Mammary epithelial cell (primary cell): ENCODE measurements at places on chromosomes 7 and 10.
A peak's percentile ranks its signal among the peaks of the same experiment; 100 is the strongest.

- DNase-seq, result no peak
Observed at GRCh38 chr10:50540826-50541122, 83.0 kb downstream of the SGMS1 start.

- no peak for DNase-seq
Observed at GRCh38 chr10:77012812-77013500, 624.7 kb downstream of the KCNMA1 start.

GRCh38 chr7:139870380-139870779 is 41.3 kb downstream of the TBXAS1 start:
- no peak for DNase-seq

DNA sequence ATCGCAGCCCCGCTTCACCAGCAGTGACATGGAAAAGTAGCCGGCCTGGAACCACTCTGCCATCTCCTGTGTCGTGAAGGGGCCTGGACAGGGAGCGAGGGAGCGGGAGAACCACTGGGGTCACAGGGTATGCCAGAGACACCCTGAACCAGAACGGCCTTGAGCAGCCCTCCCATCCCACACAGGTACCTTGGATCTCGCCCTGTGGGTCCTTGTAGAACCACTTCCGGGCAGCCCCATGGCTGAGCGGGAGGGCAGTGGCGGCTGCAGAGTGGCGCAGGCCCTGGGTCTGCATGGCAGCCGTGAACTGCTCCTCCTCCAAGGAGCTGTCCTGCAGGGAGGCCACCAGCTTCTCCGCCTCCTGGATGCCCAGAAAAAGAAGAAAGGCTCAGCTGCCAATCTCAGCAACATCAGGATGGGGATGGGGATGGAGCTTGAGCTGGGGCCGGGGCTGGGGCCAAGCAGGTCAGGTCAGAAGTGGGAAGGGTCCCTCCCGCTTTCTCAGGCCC is 9.5 kb downstream of the GIGYF1 start:
- no peak for DNase-seq

- DNase-seq, result no peak
Observed at GRCh38 chr7:97819161-97819560, 53.0 kb downstream of the ASNS start.

DNA sequence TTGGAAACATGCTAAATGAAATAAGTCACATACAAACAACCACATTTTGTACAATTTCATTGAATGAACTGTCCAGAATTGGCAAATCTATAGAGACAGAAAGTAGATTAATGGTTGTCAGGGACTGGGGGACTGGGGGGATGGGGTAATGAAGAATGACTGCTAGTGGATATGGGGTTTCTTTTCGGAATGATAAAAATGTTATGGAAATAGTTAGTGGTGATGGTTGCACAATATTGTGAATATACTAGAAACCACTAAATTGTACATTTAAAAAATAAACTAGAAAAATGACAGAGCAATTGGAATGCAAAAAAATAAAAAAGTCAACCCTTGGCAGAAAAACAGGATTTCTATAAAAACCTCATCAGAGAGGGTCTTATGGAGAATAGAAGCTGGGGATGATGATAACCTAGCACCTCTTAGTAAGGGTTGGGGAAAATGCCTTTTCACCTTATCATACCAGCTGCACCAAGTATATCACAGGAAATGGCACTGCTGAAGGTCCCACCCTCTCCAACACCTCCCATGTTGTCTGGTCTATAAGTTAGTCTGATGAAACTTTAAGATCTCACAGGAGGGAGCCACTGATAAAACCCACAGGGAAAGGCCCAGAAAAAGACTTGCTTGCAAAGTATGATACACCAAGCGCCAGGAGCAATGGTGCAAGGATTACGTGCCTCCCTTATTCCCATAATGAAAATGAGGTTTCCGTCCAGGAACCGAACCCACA is 23.1 kb upstream of the JAZF1 start:
- no peak for DNase-seq

- DNase-seq, result peak; percentile 66
Observed at GRCh38 chr7:85103962-85104361, 82.9 kb downstream of the SEMA3D start.

DNA sequence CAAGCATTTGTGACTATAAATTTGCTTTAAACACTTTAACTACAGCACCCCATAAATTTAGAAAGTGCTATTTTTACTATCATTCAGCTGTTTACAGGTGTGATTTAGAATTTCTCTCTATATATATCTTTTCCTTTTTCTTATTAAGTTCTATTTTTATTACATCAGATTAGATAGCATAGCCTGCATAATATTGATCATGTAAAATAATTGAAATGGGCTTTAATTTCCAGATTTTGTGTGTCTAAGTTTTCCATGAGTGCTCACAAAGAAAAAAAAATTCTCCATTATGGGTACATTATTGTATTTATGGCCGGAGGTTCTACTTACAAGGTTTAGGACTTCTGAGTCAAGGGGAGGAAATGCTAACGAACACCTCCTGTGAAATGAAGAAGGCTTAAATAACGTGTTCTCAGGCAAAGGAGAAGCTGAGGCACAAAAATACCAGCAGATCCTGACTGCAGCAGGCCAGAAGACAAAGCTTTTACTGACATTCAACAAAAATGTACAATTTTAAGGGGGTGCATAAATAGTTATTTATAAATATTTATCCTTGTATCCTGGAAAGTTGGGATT is 114.2 kb downstream of the RNF133 start:
- no peak for DNase-seq

GRCh38 chr7:95501261-95501832 is 15.6 kb downstream of the ASB4 start:
- DNase-seq, result no peak

DNA sequence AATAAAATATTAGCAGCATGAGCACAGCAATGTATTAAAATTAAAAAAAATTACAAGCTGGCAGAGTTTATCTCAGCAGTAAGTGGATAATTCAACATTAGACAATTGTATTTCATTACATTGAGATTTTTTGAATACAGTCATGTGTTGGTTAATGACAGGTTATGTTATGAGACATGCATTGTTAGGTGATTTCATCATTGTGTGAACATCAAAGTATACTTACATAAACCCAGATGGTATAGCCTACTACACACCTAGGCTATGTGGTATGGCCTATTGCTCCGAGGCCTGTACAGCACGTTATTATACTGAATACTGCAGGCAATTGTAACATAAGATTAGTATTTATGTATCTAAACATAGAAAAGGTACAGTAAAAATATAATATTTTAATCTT is 29.7 kb downstream of the CCDC6 start:
- peak; percentile 33 for DNase-seq

GRCh38 chr10:132447446-132448247 is 50.6 kb downstream of the PWWP2B start:
- DNase-seq, result peak; percentile 97

GRCh38 chr10:64619102-64619501 is 1097.9 kb downstream of the REEP3 start:
- no peak for DNase-seq

DNA sequence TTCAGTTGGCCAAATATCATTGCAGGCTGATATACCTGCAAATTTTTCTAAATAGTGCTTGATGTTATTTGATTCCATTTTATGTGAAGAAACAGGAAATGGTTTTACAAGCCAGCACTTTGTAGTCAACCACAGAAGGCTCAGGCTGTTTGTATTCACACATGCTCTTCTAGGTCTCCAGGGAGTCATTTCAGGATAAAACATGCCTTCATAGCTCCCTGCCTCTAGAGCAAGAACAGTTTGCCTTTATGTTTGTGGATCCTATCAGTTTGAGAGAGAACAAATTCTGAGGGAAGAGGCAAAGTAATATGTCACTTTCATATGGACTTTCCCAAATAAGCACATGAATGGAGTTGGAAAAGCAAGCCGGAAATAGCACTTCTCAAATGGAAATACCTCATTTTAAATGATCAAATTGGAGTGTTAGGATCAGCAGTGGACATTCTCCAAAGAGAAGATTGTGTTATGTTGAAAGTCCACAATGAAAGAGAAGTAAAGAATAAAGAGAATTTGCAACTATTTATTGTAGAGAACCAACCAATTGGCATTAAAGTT is 277.6 kb downstream of the KCND2 start:
- peak; percentile 8 for DNase-seq

DNA sequence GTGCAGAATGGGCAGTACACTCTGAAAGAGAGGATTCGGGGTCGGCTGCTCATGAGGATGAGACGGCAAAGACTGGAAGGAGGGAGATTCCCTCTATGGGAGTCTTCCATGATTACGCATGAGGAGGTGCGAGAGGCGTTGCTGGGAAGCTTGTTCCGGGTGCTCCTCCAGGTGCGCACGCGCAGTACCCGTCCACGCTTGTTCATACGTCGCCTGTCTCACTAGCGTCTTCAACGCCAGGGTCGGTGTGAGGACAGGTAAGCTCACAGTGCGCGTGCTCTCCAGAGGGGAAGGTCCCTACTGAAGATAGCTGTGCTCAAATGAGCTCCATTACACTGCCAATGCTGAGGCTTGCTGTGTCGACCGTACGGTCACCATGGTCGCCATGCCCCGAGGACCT is 39.3 kb upstream of the BNIP3 start:
- DNase-seq, result no peak
